Mesendoderm (in vitro differentiated cells): ENCODE measurements at places on chromosomes 16 and 17.

DNA sequence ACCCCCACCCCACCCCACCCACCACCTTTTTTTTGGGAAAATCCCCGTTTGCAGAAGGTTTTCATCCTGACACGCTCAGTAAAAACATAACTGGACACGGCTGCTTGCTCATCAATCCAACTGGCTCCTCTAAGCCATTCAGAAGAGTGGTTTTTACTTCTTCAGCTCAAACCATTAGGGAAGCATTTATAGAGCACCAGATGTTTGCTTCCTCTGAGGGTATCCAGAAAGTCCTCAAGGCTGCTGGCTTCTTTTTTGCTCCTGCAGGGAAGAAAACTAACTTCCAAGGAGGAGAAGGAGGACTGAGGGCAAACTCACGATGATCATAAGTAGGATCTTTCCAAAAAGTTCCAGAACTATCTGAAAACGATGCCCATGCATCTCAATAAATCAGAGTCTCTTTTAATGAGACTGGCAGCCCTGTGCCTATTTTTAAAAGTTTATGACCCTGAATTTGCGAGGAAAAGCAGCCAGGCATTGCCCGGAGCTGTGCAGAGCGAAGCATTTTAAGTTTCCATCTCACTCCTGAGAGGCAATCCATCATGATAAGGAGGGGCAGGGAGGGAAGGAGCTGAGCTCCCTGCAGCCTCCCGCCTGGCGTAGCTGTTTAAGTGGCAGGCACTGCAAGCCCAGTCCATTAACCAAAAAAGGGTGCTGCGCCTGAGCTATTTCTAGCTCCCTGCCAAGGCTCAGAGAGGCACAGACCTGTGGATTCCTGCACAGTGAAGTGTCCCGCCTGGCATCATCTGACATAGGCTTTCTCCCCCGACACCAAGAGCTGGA, 146.3 kb upstream of the FOXF1 start:
- DNase-seq: no peak

DNA sequence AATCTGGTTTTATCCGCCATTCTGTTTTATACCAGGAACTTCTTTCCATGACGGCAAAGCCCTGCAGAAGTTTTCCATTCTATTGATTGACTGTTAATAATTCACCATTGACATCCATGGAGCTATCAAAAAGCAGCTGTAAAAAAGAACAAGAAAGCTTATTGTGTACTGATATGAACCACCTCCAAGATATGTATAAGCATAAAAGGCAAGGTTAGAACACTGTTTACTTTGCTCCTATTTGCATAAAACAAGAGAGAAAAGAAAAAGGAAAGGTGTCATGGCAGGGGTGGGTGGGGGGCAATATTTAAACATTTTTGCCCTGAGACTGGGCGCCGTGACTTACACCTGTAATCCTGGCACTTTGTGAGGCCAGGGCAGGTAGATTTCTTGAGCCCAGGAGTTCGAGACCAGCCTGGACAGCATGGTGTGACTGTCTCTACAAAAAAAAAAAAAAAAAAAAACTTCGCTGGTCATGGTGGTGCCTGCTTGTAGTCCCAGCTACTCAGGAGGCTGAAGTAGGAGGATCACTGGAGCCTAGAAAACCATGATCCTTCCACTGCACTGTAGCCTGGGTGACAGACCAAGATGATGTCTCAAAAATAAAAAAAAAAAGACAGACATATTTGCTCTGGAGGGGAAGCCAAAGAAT, 52.5 kb downstream of the TMEM114 start:
- no peak for DNase-seq

DNA sequence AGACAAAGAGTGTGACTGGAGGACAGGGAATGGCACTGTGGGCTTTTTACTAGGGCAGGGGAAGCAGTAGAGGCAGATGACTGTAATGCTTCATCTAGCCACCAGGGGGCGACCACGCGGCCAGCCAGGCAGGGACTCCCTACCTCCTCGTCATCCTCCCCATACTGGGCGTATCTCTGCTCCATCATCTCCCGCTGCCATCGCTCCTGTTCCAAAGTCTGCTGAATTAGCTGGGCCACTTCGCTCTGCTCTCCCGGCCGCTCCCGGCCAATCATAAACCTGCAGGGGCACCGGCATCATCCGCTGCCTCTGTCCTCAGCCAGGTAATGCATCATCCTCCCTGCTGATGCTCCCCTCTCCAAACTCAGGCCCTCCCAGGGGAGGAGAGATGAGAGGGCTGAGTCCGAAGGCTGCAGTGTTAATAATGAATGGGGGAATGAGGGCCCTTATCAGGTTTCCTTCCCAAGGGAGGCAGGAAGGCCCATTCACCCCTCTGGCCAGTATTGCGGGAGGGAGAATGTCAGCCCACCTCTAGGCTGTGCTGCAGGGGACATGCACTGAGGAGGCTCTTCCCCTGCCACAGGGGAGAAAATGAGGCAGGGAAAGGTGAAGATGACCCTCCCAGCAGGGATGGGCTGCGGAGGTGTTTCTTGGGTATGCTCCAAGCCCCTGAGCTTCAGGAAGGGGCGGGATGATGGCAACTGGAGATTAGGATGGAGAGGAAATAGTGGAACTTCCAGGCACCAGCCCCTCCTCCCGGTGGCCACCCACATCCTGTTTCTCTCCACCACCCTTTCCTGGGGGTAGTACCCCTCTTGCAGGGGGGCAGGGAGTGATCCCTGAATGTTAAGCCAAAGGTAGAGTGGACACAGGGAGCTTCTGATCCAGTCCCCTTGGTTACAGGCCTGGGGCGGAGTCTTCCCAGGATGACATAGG, 10.3 kb upstream of the SAMD14 start:
- DNase-seq: peak; percentile 94

GRCh38 chr16:58393138-58393504, 850 bp downstream of the GINS3 start:
- peak; percentile 19 for DNase-seq

GRCh38 chr17:66835476-66835875, 559 bp downstream of the CACNG5 start:
- no peak for DNase-seq

GRCh38 chr17:6000426-6000825, 69.8 kb upstream of the WSCD1 start:
- DNase-seq: no peak

DNA sequence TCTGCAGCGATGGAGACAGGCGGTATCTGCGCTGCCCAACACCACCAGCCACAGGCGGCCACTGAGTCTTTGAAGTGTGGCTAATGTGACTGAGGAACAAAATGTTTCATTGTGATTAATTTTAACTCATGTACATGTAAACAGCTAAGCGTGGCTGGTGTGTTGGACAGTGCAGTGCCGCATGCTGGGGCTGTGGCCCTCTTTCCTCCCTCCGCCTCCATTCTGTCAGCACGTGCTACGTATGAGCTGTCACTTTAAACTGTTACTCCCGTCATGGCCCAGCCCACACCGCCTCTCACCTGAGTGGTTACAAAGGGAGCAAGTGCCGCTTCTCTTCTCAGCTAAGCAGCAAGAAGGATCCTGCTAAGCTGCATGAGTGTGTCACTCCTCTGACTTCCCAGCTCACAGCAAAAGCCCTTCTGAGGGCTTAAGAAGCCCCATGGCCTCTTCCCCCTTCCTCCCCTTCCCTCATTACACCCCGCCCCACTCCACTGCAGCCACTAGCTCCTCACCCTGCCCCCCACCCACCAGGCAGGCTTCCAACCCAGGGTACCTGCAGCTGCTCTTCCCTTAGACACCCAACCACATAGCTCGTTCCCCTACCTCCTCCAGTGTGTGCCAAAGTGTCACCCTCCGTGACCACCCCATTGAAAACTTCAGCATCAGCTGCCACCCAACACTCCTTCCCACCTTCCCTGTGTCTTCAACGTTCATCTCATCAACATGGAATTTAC, 15.0 kb downstream of the HASPIN start:
- DNase-seq: peak; percentile 51

DNA sequence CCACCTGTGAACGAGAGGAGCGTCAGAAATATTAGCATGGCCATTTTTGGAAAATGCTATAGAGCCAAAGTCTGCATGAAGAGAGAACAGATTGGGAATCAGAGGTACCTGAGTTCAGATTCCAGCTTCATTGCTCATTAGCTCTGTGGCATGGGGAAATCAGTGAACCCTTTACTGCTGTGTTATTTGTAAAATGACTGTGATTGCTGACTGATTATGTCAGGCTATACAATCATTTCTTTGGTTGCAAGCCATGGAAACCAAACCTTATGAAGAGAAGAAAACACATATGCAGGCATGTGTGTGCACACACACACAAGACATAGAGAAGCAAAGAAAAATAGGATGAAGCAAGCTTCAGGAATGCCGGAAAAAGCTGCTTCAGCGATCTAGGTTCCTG, 101.4 kb upstream of the HSBP1 start:
- no peak for DNase-seq

- DNase-seq: no peak
Measured at GRCh38 chr16:12627394-12627793, 176.3 kb downstream of the CPPED1 start.

DNA sequence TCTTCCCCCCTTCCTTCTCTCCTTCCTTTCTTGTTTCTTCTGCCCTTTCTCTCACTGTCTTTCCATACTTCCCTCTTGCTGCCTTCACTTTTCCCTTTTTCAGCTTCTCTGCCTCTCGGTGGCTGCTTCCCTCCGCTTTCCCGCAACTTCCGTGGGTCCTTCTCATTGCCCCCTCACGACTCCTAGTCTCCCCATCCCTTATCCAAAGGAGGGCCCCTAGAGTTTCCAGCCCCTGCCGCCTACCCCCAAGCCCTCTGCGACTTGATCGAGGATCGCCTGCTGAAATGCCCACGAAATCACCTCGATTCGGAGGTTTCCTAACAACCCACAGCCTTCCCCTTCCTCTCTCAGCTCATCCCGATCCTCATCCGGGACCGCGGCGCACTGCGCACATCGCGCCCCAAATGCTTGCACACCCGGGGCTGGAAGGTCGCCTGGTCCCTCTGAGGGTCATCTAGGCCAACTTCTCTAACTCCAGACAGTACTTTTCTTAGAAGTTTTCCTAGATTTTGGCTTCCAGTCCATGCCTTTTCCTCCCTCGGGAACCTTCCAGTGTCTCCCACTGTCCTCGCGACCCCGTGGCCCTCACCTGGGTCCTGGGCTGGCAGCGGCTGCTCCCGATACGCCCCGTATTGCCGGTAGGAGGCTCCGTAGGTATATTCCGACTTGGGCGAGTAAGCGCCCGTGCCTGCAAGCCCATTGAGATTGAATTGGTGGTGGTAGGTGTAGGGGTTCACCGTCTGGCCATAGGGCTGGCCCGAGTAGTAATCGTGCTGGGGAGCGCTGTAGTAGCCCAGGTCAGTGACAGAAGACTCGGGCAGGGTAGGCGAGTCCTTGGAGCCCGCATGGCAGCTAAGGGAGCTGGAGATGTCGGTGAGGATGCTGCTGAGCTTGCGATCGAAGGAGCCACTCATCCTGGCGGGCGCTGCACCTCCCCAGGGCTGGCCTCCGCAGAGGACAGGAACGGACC, 654 bp downstream of the DLX3 start:
- peak; percentile 64 for DNase-seq

DNA sequence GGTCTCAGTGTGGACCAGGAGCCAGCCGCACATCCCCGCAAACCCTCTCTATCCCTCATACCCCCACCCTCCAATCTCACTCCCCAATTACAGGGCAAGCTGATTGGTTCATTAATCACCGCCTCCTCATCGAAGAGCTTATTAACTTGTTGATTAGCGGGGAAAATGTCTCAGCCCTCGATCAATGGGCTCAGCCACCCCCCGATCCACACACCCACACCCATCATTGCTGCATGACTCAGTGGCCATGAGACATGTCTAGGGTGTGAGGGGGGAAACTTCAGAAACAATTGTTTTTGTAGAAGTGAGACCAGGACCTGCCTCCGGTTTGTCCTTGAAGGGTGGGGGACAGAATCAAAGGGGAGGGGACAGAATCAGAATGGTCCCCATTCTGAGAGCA, 2.5 kb upstream of the PYY start:
- no peak for DNase-seq

GRCh38 chr16:23807028-23807427, 28.8 kb upstream of the PRKCB start:
- DNase-seq: no peak

DNA sequence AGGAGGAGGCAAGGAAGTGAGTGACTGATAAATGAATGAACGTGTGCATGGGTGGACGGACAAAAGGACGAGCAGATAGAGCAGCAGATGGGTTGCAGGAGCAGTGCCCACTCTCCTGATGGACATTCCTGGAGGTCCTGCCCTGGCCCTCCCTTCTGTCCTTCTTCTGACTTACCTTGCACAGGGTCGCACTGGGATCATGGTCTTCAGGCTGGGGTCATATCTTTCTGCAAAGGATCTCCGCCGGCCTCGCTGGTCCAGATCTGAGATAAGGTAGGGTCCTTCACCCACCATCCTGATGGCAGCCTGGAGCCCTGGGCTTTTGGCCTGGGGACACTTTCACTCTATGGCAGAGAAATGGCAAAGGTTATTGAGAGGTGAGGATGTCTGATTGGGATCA, 9.7 kb downstream of the ABCC12 start:
- DNase-seq: no peak

DNA sequence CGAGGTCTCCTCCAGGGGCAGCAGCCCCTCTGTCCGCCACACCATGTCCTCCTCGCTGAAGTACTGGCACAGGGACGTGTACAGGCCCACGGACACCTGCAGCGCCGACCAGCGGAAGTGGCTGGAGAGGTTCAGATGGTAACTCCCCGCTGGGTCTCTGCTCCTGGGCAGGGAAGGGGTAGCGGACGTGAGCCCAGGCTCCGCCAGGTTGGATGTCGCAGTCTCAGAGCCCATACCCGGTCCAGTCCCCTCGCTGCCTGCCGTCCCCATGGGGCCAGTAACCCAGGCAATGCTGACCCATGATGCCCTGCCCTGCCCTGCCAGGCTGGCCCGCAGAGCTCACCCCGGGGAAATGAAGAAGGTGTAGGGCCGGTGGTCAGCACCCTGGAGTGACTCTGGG, 33.2 kb downstream of the PKD1 start:
- no peak for DNase-seq

- DNase-seq: peak; percentile 39
Measured at GRCh38 chr16:18839555-18839954, 38.2 kb upstream of the ARL6IP1 start.

DNA sequence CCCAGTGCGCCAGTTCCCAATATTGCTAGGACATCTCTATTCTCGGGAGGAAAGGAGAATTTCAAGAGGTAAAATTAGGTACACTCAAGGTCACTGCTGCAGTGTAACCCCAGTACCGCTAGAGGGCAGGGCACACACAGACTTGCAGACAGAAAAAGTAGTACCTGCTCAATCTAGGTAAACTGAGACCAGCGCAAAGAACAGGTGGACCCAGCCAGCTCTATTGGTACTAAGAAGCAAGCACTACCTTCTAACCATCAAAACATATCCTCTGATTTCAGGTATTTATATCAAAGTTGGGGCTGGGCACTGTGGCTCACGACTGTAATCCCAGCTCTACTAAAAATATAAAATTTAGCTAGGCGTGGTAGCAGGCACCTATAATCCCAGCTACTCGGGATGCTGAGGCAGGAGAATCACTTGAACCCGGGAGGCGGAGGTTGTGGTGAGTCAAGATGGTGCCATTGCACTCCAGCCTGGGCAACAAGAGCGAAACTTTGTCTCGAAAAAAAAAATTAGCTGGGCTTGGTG, 3.6 kb upstream of the WDR81 start:
- peak; percentile 70 for DNase-seq

- DNase-seq: no peak
Measured at GRCh38 chr17:68954146-68954896, 871 bp downstream of the ABCA8 start.
